Naive thymus-derived CD8-positive, alpha-beta T cell (primary cell): ENCODE measurements at places on chromosomes 7 and 10.

GRCh38 chr10:51700228-51700817, 928 bp upstream of the CSTF2T start:
- DNase-seq = no peak

- DNase-seq = peak; percentile 32
Observed at GRCh38 chr10:4130685-4131084, 345.7 kb upstream of the KLF6 start.

DNA sequence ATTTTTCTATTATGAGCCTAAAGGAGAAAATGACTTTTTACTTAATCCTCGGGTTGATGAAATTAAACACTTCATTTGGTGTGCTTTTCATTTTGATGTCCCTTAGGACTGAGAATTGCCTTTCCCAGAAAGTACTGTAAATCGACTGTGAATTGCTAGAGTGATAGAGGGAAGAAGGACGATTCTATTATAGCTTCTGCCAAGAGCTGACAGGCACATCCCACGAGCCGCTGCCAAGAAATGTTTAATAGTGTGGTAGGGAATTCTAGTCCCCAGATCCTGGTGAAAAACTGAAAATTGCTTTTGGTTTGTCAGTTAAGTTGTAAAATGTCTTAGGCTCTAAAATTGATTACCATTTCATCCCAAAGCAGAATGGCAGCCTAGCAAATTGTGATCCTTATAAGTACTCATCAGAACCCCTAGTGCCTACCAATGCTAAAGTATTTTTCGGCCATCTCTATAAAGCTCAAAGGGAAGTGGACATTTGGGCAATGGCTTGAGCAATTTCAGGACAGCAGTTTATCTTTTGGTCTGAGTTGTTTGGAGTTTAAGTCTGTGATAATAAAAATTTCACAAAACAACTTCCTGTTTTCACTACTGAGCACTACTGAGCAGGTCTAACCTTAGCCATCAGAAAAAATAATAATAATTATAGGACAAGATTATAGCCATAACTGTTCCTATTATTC, 44.6 kb upstream of the HYCC1 start:
- DNase-seq = no peak

- DNase-seq = no peak
Observed at GRCh38 chr7:50416527-50417182, 33.5 kb downstream of the FIGNL1 start.

DNA sequence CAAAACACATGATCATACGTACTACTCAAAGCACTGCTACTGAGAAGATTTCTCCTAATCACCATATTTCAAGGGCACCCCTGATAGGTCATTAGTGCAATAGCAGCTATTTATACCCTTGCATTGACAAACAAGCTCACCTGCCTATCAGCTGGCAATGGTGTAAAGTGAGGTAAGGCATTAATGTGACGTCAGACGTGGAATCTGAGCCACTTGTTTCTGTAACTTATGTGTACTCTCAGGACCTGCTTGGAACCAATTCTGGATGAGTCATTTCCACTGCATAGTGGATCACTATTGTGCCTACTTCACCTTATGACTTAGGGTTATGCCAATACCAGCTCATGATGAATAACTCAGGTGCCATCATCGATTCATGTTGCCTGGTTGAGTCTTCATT, 628.5 kb upstream of the CELF2 start:
- DNase-seq = no peak

DNA sequence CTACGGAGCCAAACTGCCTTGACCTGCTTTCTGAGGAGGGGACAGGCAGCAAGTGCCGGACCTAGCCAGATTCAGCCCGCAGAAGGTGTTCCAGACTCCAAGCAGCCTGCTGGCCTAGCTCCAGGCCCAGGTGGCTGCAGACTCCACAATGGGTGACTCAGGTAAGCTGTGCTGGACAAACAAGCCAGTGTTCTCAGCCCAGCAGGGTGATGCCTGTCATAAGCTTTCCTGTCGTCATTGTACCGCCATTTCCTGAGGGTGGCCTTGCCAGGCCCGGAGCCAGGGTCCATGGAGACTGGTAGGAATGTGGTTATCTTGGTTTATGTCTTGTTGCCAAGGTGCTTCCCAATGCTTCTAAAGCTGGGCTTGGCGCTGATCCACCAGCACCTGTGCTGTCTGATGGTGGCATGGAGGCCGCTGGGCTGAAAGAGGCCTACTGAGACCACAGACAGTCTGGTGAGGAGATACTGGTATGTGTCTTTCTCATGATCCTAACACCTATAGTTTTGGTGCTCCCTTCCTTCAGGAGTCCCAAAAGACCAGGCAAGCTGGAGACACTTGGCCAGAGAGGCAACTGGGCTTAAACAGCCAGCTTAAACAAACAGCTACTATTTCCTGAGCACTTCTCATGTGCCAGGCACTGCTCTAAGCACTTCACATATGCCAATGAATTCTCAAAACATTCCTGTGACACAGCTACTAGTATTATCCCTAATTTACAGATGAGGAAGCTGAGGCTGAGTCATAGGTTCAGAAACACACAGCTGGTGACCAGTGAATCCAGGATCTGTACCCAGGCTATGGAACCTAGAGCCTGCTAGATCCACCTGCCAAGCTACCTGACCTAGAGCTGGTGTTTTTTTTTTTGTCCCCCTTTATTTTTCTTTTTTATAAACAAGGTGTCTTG, 42.0 kb downstream of the ZC3HC1 start:
- no peak for DNase-seq

- DNase-seq = no peak
Observed at GRCh38 chr10:32323051-32323450, 23.9 kb downstream of the EPC1 start.

- DNase-seq = no peak
Observed at GRCh38 chr7:26865094-26865388, 651 bp upstream of the SKAP2 start.

- DNase-seq = no peak
Observed at GRCh38 chr7:130353196-130353595, 8.6 kb downstream of the CPA5 start.

DNA sequence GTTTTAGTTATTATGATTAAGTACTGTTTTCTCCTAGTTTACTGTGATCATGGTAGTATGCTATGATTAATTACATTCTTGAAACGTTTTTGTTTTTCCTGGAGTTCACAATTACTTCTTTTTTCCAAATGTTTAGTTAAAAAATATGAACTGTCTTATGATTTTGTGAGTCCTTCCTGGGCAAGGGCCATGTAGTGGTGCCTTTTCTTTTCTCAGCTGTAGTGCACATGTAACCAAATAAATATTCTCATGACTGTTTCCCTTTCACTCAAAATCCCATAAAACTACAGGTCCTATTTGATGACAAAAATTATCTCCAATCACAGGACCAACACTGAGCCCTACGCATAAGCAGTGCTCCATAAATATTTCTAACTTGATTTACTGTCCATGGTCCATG, 118.9 kb upstream of the EGR2 start:
- no peak for DNase-seq

GRCh38 chr7:18455606-18456005, 39.9 kb upstream of the HDAC9 start:
- DNase-seq = no peak

GRCh38 chr7:105246256-105246655, 142.5 kb downstream of the SRPK2 start:
- DNase-seq = no peak

GRCh38 chr7:15128716-15129115, 226.2 kb upstream of the DGKB start:
- no peak for DNase-seq

DNA sequence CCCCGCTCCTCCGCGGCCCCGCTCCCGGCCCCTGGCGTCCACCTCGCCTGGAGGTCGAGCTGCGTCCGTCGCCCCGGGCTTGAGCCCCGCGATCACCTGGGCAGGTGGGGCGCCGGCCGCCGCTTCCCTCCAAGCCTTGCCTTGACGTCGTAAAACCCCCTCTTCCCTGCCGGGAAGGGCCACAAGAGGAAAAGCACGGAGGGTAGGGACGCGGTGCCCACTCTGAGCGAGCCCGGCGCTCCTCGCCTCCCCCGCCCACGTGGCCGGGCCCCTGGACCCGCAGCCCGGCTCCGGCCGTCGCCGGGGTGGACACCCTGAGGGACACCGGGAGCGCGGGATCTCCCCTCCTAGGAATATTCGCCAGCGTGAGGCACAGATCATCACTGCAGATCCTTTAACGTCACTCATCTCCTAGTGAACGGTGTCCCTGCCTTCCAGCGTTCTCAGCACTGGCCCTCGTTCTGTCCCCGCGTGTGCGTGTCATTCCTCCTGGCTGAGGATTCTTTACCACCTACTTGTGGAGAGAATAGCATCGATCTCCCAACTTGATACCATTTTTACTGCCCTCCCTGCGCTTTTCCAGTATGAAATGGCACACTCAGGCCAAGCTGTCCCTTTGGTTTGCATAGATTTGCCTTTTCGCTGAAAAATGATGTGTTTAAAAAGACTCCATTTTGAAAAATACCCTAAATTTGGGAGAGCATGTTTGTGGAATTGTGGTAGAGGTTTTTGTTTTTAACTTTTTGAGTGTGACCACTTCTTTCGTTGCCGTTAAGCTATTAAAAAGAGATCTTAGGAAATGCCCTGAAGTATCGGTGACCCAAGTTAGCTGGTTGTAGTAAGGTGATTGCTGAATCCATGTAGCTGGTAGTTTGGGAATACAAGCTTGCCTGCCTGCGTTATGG, 649 bp downstream of the ACTR3B start:
- DNase-seq = no peak

- DNase-seq = no peak
Observed at GRCh38 chr10:100805543-100806355, 60.4 kb downstream of the PAX2 start.

- DNase-seq = peak; percentile 16
Observed at GRCh38 chr7:3722396-3722922, 421.4 kb downstream of the SDK1 start.

- no peak for DNase-seq
Observed at GRCh38 chr10:52250510-52250909, 63.6 kb upstream of the DKK1 start.

DNA sequence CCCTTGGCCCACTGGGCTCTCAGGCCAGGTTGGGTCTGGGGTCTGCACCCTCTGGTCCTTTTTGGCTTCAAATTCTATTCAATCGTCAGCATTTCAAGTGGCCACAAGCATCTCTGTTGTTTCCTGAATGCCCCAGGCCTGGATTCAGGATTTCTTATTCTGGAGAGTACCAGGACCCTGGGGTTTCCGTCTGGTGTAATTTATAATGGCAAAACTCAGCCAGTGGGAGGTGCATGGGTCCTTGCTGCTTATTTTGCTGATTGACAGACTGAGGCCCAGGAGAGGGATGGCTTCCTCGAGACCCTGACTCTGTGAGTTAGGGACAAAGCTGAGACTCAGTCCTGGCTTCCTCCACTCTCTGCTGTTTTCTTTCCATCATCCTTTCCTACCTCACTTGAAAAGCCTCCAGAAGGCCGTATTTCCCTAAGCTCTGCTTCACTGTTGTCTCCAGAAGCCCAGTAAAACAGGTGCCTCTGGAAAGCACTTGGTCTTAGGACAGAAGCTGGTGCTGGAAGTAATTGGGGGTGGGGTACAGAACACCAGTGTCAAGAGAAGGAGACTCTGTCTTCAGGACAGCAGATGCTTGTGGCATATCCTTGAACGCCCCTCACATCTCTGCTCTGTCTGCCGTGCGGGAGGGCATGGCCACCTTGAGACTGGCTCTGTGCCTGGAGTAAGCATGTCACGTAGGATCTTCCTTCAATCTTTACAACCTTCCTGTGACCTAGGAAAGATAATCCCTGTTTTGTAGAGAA, 39.4 kb upstream of the SH2D4B start:
- DNase-seq = no peak

GRCh38 chr10:99981581-99982199, 28.1 kb downstream of the DNMBP start:
- DNase-seq = no peak

DNA sequence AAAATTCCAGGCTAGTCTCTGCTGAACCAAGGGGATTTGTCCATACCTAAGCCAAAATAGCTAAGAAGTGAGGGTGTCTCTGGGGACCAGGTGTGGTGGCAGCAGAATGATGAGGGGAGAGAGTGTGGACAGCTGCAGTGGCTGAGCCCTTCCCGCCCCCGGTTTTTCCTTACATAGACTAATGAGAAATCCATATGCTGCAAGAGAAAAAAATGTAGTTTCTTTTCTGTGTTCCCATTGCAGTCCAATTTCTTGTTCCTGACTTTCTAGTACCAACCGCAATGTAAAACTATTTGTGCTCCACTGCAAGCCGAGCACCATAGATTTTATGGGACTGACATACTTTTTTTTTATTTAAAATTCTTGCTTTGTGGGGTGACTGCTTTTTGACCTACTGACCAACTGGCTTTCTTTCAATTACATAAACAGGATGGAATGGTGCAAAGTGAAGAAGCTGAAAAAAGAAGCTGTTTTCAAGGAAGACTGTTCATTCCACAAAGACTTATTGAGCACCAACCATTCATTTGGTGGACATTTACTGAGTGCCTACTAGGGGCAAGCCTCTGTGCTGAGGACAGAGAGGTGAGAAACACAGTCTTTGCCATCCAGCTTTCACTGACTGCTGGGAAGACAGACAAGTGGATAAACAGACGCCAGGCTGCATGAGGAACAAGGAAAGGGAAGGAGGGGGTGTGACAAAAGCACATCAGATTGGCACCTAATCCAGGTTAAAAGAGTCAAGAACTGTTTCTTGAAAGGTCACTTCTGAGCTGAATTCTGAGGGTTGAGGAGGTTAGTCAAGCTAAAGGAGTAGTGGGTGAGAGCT, 9.8 kb downstream of the CEP41 start:
- no peak for DNase-seq
